Activated naive CD8-positive, alpha-beta T cell treated with anti-CD3 and anti-CD28 coated beads, Interleukin-2, amount 50 U/mL, for 16 hours (primary cell): ENCODE measurements at places on chromosomes 16 and 17.

DNA sequence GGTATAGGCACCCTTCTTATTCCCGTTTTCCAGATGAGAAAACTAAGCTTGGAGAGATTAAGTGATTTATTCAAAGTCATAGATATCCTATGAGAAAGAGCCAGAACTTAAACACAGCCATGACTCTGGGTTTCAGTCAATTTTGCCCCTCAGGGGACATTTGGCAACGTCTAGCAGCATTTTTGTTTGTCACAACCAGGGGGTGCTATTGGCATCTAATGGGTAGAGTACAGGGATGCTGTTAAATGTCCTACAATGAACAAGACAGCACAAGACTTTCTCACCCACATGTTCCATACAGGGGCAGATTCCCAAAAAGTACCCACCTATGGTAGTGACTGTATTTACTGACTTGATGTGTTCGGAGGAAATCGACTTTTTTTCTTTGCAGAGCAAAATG, 4.8 kb upstream of the SHISA9 start:
- no peak for DNase-seq

GRCh38 chr16:24929409-24929808, 83.6 kb downstream of the SLC5A11 start:
- no peak for DNase-seq

DNA sequence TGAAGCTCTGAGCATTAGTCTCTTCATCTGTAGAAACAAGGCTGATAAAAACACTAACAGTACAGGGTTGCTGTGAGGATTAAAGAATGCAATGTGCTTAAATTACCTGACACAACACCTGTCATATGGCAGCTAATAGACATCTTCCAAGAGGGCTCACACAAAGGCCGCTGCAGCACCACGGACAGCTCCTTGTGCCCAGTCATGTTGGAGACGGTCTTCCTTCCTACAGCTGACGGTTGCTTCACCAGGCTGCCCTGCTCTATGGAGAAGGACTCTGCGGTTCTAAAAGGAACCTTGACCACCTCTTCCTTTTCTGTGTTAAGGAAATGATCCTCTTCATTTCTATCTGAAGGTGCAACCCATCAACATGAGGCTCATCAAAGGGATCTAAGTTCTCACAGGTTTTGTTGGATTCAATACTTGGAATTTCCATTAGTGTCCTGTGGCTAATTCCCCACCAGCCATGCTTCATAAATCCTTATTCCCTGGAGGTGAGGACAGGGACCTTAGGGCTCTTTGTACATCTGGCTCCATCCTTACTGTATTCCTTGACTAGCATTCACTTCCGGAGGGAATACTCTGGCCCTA, 138.9 kb upstream of the CES5A start:
- DNase-seq: no peak

- DNase-seq: no peak
Observed at GRCh38 chr16:14132696-14133048, 61.6 kb downstream of the MRTFB start.

DNA sequence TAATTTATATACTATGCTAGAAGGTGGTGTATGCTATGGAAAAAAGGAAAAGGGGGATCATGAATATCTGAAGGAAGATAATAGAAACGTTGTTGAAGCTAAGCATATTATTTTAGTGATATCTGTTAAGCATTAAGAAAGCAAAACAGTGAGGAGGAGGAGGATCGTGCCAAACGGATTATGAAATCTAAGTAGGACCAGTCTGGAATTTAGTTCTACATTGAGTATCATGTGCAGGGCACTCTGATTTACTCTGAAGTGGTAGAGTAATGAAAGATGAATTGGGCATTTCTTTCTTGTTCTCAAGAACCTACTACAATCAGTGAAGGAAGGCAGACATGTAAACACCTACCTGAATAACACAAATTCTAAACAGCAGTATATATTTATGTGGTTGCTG, 195.3 kb downstream of the CYB561 start:
- no peak for DNase-seq

DNA sequence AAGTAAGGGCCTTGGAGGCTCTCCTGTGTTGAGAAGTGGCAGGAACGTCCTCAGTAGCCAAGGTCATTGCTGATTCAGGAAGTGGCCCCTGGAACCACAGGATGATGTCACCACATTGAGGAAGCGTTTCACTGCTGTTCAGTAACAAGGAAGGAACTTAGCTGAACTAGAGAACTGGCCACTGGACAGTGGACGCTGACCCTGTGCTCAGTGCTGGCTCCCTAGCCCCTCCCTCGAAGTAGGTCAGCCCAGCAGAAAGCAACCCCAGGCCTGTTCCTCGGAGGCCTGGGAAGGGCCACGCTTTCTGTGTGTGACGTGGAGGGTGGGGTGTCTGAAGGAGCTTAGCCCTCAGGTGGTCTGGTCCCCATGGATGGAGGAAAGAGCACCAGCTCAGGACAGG, 58.3 kb downstream of the B9D1 start:
- DNase-seq: no peak

DNA sequence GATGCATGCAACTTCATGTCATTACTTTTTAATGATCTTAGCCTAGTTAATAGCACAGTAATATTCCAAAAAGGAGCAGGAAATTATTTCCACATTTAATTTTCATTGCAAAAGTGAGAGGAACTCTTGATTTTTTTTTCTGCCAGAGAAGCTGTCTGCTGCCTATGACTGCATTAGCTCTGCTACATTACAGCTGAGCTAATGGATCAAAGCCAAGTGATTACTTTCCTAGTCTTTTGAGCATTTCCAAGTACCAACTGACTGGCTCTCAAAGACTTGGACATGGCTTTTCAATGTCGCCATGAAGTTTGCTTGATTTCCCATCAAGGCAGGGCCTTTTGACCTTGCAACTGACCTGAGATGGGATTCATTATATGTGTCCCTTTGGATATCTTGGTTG, 356.6 kb upstream of the XYLT1 start:
- DNase-seq: no peak

DNA sequence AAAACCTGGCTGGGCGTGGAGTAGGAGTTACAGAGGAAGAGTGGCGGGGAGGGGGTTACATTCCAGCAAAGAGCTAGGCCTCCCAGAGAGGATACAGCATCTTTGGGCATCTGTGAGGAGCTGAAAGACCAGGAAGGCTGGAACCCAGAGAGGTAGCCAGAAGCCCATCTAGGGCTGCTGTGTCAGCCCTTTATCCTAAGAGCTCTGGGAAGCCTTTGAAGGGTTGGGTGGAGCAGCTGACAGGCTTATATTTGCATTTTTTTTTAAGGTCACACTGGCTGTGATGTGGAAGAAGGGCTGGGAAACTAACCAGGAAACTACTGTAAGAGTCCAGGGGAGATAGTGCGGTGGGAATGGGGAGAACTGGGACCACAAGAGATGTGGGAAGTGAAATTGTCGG, 6.8 kb upstream of the CNOT1 start:
- DNase-seq: no peak

DNA sequence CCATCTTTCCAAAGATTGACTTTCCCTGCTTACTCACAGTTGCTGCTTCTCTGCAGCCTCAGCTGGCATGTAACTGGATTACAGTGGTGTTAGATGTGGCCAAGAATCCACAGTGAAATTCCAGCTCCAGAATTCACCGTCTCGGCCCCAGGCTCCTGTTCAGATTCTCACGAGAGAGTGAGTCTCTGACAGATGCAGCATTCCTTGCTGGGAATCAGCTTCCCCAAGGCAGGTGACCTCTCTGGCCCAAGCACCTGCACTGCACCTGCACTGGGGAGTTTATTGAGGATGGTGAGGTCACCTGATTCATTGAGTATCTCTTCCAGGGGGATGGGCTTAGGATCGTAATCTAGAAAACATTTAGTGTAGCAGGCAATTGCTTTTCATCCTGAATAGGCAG, 600.5 kb upstream of the RBFOX1 start:
- no peak for DNase-seq

GRCh38 chr16:1033128-1033679, 39.3 kb upstream of the SSTR5 start:
- DNase-seq: no peak

DNA sequence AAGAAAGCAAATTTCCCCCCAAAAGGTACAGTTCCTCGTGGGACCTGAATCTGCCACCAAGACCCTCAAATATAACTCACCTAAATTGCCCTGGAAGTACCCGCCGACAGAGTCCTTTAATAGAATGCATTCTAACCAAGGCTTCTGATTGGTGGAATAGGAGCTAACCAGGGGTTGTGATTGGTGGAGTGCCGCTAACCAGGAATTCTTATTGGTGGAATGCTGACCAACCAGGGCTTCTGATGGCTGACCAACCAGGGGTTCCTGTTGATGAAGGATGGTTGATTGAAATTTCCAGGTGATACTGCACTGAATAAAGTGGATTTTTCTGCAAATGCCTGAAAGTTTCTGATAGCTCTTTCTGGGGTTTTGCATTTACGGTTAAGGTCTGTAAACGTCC, 6.5 kb downstream of the TFAP4 start:
- no peak for DNase-seq

- DNase-seq: no peak
Observed at GRCh38 chr16:73149334-73149733, 101.4 kb upstream of the ZFHX3 start.

GRCh38 chr16:67394155-67395104, 1.1 kb upstream of the TPPP3 start:
- no peak for DNase-seq

DNA sequence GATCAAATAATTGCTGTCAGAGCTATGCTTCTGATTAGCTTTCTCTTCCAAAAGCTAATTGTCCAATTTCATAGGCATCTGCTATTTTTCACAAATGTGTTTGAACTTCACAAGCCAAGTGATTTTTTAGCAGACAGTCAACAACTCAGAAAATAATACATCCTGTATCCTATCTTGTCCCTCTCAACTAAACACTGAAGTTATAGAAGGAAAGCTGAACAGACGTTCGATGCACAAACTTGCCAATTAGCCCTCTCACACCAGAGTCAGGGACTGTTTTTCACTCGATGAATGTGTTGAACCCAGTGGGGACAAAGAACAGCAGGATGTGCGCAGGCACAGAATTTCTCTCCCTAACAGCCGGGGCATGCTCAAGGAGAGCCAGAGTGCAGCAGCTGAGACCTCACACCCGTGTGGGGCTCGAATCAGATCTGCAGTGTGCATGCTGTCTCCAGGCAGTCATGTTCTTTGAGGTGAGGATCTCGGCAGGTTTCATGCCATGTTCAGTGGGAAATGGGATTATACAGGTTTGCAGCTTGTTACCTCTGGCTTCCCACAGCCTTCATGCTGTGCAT, 246.7 kb upstream of the SDK2 start:
- DNase-seq: no peak
